ENCODE measurements at places on chromosomes 13 and 19.

GRCh38 chr19:24141612-24142011, 54.6 kb downstream of the ZNF254 start:
- no peak for DNase-seq

DNA sequence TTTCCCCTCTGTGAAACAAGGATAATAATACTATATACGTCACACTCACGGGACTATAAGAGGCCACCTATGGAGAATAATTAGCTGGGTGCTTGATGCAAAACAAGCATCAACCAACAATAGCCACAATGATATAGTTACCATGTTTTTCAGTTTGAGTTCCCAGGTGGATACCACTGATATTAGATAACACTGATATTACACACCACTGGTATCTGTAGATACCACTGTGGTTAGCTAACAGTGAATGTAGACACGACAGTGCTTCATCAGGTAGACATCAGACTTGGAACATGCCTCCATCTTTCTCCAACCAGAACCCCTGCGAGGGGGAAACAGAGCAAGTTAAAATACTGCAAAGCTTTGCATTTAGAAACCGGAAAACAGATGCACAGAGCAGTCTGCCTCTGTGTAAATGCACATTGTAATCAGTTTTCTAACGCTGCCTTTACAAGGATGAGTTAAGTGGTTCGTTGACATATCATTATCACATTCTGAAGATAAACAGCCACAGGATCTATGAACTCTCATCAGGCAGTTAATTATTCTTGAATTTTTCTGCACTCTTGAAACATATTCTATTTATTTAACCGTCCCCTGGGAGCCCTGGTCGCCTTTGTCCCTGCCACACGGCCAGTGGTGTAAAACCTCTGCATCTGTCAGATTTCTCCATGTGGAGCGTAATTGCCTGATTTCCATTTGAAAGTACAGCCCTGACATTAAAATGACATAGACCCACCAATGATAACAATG, 80.7 kb downstream of the RNASEH2B start:
- DNase-seq = no peak

DNA sequence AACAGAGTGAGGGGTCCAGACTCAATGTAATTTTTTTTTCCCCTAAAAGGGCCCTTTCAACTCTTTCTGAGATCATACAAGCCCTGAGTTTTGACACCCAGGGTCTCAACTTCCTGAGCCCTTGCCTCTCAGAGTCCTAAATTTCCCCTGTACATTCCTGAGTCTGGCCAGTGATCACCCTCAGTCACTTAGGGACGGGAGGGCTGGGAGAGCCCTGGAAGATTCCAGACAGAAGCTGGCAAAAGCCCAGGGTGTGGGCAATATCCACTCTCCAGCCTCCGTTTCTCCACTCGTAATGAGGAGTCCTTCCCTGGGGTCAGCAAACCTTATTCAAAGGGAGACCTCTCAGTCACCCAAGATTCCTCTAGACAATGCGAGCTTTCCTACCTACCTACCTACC, 1.6 kb downstream of the PPP1R13L start:
- no peak for DNase-seq

- DNase-seq = no peak
Observed at GRCh38 chr13:70390968-70391367, 282.7 kb upstream of the KLHL1 start.

DNA sequence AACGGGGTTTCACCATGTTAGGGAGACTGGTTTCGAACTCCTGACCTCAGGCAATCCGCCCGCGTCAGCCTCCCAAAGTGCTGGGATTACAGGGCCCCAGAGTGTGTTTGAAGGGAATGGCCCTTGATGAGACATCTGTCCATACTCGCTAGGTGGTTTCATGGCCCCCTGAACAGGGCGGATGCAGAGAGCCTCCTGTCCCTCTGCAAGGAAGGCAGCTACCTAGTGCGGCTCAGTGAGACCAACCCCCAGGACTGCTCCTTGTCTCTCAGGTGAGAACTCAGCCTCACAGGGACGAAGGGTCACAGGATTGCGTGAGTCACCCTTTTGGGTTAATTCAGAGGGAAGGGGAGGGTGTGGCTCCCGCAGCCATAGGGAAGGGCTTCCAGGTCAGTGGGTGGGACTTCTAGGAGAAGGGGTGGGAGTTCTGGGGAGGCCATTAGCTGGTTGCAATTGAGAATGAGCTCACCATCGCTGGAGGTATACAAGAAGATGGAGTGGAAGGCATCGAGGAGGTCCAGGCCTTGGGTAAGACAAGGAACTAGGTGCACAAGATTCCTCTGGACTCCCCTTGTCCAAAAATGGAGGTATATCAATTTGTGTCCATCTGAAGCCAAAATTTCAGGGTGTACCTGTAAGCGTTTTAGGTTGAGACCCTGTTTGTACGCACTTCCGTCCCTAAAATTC, 9.2 kb downstream of the SHD start:
- DNase-seq = no peak

GRCh38 chr13:42110410-42111155, 62.1 kb downstream of the DGKH start:
- peak; percentile 92 for DNase-seq

- DNase-seq = no peak
Observed at GRCh38 chr13:99404005-99404755, 97.0 kb upstream of the GPR183 start.

DNA sequence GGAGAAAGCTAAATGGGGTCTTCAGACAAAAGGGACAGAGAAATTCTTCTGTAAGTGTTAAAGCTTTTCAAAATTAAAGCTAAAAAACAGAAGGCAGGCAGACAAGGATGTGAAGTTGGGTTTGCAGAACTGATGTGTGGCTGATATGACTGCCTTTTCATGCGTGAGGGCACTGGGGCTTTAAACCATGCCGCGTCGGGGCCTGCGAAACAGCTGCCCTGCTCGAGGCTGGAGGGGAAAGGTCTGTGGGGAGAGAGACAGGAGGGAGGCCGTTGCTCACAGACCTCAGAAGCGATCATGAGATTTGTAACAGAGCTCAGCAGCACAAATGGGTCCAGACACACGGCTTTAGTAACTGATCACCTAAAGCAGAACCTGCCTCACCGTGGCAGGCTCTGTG, 23.5 kb downstream of the CAPS start:
- DNase-seq = no peak

GRCh38 chr19:35889370-35890112, 10.8 kb downstream of the NFKBID start:
- no peak for DNase-seq

GRCh38 chr19:289651-290371, 1.4 kb downstream of the PLPP2 start:
- DNase-seq = peak; percentile 52

DNA sequence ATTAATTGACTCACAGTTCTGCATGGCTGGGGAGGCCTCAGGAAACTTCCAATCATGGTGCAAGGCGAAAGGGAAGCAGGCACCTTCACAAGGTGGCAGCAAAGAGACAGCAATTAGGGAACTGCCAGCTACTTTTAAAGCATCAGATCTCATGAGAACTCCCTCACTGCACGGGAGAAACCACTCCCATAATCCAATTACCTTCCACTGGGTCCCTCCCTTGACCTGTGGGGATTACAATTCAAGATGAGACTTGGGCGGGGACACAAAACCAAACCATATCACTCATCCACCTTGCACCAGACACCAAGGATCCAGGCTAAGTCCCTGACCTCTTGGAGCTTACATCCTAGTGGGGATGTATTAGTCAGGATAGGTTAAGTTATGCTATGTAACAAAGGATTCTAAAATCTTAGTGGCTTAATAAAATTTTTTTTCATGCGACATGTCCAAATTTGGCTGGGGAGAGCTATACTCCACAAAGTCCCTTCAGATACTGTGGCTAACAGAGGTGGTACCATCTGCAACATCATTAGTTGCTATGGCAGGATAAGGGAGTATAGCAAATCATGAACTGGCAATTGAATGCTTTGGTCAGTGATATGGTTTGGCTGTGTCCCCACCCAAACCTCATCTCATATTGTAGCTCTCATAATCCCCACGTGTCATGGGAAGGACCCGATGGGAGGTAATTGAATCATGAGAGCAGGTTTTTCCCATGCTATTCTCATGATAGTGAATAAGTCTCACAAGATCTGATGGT, 8.3 kb upstream of the FAM187B start:
- DNase-seq = no peak

- DNase-seq = peak; percentile 41
Observed at GRCh38 chr13:35356572-35356971, 119.9 kb downstream of the MAB21L1 start.

GRCh38 chr13:99986741-99987140, 5.2 kb downstream of the ZIC2 start:
- DNase-seq = no peak

GRCh38 chr19:22600690-22601648, 33.2 kb upstream of the ZNF492 start:
- DNase-seq = no peak

DNA sequence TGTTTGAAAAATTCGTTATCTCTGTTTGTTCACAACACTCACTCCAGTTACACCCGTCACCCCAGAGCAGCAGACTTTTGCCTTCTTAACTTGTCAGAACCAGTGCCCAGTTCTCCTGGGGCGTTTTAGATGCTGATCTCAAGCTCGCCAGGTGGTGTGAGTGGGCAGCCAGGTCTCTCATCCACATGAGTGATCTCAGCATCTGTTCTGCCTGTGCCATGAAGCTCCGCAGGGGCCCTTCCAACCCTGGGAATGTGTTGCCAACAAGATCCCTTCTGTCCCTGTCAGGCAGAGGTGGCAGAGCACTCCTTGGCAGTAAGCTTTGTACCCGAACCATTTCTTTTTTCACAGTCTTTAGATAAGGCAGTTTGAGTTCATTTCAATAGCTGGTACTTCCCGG, 896.5 kb downstream of the UQCRFS1 start:
- DNase-seq = no peak

GRCh38 chr13:50831512-50831911, 12.0 kb downstream of the DLEU7 start:
- DNase-seq = no peak

GRCh38 chr13:41941174-41941573, 19.7 kb downstream of the VWA8 start:
- DNase-seq = peak; percentile 58

- peak; percentile 71 for DNase-seq
Observed at GRCh38 chr19:1856698-1857603, 6.4 kb downstream of the KLF16 start.

DNA sequence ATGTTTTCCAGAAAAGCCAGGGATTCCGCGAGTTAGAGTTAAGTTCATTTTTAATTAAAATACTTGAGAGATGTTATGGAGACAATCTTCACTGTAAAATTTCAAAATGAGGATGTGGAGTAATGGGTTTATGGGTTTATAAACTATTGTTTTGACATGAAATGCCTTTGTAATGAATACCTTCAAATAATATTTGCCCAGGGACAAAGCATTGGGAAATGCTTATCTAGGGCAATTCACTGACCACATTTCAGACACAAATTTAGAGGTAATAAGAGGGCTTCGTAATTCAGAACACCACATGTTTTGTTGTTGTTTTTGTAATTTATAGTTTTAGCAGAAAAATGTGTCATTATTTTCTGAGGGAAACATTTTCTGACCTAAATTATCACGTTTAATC, 241.1 kb upstream of the ATXN8OS start:
- DNase-seq = no peak

DNA sequence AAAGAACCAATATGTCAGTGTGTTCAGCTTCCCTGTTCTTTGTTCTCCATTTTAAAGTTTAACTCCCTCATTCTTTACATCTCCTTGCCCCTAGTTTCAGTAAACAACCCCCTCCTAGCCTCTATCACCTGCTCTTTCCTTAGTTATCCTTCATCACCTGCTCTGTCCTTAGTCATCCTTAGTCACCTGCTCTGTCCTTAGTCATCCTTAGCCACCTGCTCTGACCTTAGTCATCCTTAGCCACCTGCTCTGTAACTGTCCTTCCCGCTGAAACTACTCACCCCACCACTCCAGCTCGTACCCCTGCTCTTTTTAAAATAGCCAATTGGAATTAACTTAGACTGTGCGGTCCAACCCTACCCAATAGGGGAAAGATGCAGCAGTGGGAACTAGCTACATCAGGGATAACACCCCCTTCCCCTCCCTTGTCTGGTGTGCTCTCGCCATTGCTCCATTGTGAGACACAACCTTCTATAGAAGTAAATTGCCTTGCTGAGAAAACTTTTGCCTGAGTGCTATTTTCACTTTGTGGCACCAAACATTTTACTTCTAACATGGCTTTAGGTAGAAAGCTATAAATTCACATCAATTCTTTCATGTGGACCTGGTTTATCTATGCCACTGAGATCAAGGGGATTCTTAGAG, 16.2 kb downstream of the EDNRB start:
- DNase-seq = no peak

DNA sequence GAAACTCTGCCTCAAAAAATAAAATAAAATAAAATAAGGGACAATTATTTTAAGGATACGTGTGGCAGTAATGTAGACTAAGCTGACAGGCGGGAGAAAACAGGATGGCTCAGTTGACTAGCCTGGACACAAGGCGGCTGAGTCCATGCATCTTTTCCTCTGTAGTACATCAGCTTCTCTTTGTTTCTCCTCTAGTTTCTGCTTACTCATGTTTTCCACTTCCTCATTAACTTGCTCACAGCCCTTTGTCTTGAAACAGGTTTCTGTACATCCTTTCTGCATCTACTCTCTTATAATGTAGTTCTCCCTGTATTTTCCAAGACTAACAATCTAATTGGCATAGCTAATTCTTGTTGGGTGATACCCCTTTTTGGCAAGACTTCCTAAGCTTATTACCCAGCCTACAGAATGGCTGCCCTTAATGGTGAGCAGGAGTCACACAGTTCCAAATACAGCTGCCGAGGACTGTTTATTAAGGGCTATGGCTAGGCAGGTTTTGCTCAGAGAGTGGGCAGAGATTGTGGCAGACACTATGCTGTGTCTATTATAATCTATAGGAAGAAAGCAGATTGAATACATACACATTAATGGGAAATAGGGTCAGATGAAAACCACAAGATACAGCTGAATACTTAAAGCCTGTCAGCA, 58.7 kb upstream of the KLF5 start:
- DNase-seq = peak; percentile 54
